ENCODE measurements at places on chromosomes 7 and 10.

DNA sequence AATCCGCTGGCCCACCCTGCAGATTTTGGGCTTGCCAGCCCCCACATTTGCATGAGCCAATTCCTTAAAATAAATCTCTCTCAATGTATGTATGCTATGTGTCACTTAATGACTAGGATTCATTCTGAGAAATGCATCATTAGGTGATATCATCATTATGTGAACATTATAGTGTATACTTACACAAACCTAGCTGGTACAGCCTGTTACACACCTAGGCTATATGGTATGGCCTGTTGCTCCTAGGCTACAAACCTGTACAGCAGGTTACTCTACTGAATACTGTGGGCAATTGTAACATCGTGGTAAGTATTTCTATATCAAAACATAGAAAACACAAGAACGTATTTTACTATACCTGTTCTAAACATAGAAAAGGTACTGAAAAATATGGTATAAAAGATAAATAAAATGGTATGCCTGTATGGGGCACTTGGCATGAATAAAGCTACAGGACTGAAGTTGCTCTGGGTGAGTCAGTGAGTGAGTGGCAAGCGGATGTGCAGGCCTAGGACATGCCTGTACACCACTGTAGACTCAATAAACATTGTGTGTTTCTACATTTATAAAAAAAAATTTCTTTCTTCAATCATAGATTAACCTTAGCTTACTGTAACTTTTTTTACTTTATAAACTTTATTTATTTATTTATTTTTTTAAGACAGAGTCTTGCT, 135.9 kb downstream of the ABCA13 start:
- no peak for DNase-seq

- DNase-seq = no peak
Observed at GRCh38 chr7:151732292-151732691, 144.6 kb downstream of the PRKAG2 start.

DNA sequence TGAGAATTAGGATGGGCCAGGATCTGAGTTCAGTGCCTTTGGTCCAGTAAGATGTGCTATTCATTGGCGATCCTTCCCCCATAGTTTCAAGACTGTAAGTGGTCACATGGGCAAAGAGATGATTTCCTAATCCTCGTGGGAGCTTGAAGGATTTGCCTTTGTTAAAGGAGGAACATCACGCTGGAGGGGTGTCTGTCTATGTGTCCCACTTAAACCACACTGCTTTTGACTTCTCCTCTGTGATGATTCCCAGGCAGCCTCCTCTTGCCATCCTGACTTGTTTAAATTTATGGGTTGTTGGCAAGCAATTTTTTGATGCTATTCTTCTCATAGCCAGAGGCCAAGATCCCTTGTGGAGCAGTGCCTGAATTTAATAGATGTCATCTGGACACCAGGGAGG, 154.0 kb downstream of the TCF7L2 start:
- no peak for DNase-seq

GRCh38 chr7:154869436-154869835, 133.5 kb downstream of the PAXIP1 start:
- DNase-seq = no peak

DNA sequence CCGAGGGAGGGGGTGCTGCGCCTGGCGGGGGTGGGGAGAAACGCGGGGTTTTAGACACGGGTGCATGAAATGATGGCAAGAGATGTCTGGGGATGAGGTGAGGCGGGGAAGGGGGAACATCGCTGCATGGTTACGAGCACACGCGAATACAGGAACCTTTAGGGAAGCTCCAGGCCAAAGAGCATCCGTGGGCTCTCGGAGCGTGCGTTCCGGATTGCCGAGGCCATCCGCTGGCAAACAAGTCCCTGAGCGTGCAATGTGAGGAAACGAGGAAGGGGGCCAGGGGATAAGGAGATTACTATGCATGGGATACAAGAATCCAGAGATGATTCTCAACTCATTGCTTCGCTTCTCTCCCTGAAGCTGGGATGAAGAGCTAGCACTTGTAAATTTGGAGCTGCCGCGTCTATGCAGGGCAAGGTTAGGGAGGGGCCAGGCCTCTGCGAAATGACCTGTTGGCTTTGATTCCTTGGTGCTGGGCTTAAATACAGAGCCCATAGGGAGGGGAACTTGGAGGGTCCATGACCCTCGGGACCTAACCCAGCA, 520 bp upstream of the WNT2 start:
- no peak for DNase-seq

DNA sequence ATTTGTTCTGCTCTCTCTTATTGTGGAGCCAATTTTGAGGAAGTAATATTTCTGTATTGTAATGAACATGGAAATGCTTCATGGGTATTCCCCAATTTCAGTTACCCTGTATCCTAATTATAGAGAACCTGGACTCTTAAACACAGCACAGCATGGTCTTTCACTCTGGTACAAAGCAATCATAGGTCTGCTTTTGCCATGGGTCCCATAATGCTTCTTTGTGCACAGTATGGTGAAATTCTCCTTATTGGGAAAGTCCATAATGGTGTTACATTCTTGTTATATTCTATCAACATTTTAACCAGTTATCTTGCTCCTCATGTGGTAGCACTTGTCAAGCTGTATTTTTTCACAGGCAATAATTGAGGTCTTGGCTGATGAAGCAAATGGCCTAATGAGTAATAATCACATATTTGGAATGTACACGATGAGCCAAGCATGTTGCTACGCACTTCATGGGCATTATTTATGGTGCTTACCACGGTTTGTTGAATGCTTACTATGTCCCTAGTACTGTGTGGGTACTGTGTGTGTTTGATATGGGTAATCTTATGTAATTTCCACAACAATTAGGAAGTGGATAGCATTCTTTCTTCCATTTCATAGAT, 42.9 kb downstream of the PRKG1 start:
- no peak for DNase-seq

DNA sequence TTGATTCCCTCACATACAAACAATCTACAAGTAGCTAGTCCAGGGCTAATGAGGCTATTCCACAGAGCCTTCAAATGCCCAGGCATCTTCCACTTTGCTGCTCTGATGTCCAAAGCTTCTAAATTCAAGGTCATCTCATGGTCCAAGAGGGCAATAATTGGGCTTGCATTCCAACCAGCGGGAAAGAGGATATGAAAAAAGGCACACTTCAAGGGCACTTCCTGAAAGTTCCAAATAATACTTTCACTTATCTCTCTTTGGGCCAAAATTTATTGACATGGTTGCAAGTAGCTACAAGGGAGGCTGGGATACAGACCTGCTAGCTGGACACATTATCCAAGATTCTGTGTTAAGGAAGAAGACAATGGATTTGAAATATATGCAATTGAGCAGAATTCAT, 25.2 kb upstream of the APBB1IP start:
- DNase-seq = no peak

DNA sequence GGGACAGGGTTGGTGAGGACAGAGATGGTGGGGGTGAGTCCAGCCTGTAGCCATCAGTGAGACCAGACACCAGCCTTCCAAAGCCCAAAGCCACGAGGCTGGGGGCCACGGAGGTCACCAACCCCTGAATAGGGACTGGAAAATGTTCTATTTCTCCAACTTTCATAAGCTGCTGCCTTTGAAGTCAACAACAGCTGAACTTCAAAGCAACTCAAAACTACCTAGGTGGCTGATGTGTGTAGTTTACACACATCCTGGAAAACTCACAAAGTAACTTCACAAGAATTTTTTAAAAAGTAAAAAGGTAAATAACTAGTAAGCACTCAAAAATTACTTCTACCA, 88.8 kb downstream of the CHST15 start:
- no peak for DNase-seq

GRCh38 chr7:216360-217300, 24.3 kb downstream of the FAM20C start:
- DNase-seq = no peak

GRCh38 chr10:80515511-80515910, 22.2 kb upstream of the SH2D4B start:
- DNase-seq = no peak

GRCh38 chr10:93420091-93420490, 62.0 kb downstream of the MYOF start:
- no peak for DNase-seq

DNA sequence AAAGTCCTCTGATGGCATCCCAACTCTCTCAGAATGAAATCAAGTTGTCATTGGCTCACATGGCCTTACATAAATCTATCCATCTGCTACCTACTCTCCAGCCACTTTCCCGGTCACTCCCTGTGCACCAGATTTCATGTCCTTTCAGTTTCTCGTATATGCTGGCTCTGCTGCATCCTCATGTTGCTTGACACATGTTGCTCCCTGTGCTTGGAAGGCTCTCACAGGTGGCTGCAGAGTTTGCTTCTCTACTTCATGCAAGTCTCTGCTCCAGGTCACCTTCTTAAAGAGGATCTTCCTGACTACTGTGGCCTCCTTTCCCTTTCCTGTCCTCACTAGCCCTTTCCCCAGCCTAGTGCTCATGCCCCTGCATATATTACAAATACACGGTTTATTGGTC, 48.3 kb downstream of the MRPL32 start:
- no peak for DNase-seq

DNA sequence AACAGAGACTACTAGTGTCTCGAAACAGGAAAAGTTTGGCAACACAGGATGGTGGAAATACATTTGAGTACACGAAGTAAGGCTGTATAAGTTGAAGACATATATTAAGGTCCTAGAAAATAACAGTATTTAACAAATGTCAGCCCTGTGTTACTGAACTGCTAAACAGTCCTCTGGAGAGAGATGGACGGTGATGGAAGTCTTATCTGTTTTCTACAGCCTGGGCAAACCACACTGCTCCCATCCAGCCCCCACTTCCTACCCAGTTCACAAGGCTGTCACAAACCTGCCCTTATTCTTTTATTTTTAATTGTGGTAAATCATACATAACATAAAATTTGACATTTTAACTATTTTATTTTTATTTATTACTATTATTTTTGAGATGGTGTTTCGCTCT, 179.1 kb downstream of the DNAJC1 start:
- DNase-seq = no peak

GRCh38 chr7:41136551-41136950, 566.3 kb downstream of the INHBA start:
- DNase-seq = no peak

GRCh38 chr7:135666156-135666555, 3.8 kb downstream of the STMP1 start:
- DNase-seq = no peak

- no peak for DNase-seq
Observed at GRCh38 chr10:90420637-90421318, 437.1 kb downstream of the HTR7 start.

- DNase-seq = no peak
Observed at GRCh38 chr7:913736-914520, 37.6 kb downstream of the GET4 start.

- no peak for DNase-seq
Observed at GRCh38 chr10:26486304-26486703, 48.2 kb downstream of the APBB1IP start.

- no peak for DNase-seq
Observed at GRCh38 chr7:25222666-25223065, 5.6 kb downstream of the NPVF start.

Measured in progenitor cell of endocrine pancreas (in vitro differentiated cells).